Stimulated activated CD8-positive, alpha-beta memory T cell treated with anti-CD3 and anti-CD28 coated beads, Interleukin-15, amount 100 ng/mL, for 48 hours (primary cell): ENCODE measurements at places on chromosomes 13 and 19.

DNA sequence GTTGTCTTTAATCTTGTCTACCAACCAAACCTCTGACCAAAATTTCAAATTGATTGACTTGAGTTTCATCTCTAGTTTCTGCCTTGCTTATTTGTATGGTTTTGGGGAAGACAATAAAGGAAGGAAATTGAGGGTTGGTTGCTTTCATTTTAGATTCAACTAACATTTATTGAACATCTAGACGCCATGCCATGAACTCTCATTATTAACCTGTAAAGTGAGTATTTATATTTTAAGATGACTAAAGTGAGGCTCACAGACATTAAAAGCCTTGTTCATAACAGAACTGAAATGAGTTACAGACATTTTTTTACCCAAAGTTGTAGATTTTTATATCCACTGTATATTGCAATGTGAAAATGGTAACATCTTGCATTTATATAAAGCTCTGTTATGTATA lies 239.3 kb downstream of the LMO7 start:
- DNase-seq: no peak

GRCh38 chr19:37403403-37403802 lies 32.5 kb downstream of the ZNF527 start:
- no peak for DNase-seq

- DNase-seq: no peak
Observed at GRCh38 chr13:40213779-40214178, 452.7 kb downstream of the FOXO1 start.

- DNase-seq: no peak
Observed at GRCh38 chr13:76894401-76895110, 8.4 kb upstream of the KCTD12 start.

DNA sequence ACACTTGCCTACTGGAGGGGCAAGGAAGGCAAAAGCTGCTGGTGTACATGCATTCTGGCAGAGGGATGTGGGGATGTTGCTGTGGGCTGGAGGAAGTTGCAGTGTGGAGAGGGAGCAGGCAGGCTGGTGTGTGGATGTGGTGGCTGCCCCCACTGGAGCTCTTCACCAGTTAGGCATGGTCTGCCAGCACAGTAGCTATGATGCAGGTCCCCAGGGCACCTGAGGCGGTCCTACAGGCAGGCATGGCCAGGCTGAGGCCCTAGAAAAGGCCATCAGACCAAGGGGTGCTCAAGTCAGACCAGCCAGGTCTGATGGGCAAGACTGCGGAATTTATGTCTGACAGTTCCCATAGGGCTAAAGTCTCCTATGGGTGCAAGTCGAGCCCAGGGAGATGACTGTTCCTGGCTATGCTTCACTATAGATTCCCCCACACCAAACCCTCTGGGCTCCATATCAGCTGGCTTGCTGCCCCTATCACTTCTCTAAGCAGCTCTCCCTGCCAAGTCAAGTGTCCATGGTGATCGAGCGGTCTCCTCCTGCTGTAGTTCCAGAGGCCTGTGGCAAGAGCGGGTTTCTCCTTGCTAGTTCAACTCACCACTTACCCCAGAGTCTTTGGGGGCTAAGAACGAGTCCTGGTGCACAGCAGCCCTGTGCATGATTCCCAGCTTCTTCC lies 473.1 kb downstream of the TDRD3 start:
- DNase-seq: no peak

DNA sequence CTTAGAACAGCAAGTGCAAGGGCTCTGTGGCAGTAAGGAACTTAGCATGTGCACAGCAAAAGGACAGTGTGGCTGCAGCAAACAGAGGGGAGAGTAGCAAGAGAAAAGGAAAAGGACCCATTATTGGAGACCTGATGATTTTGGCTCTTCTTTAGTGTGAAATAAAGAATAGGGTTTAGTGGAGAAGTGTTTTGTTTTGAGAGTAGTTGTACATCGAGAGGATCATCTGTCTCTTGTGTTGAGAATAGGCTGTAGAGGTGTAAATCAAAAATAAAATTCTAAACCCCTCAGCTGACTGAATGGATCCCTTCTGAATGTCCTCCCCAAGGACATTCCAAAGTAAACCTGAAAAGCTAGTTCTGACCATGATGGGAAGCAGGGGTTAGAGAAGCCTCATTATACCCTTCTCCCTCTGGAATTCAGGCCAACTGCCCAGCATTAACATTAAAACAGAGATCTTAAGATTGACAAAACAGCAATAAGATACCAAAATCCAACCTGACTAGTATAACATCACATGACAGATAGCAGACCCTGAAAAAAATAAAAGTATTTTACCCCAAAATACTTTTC lies 73.6 kb upstream of the OBI1 start:
- DNase-seq: no peak

DNA sequence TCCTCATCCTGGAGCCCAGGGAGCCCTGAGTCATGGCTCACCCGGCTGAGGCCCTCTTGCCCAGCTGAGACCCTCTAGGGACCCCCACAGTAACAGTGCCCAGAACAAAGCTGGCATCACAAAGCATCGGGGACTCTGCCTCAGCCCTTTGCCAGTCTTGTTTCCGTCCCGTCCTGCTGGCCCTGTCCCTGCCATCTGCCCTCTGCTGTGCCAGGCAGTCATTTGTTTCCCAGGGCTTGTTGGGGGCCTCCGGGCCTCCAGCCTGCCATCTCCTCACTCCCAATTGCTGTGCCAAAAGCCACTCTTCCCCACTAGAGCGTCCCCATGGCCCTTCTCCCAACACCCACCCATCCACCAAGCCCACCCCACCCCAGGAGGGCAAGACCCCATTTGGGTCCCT lies 64.2 kb downstream of the SMARCA4 start:
- DNase-seq: no peak

GRCh38 chr13:46150134-46150693 lies 31.8 kb downstream of the LCP1 start:
- no peak for DNase-seq

DNA sequence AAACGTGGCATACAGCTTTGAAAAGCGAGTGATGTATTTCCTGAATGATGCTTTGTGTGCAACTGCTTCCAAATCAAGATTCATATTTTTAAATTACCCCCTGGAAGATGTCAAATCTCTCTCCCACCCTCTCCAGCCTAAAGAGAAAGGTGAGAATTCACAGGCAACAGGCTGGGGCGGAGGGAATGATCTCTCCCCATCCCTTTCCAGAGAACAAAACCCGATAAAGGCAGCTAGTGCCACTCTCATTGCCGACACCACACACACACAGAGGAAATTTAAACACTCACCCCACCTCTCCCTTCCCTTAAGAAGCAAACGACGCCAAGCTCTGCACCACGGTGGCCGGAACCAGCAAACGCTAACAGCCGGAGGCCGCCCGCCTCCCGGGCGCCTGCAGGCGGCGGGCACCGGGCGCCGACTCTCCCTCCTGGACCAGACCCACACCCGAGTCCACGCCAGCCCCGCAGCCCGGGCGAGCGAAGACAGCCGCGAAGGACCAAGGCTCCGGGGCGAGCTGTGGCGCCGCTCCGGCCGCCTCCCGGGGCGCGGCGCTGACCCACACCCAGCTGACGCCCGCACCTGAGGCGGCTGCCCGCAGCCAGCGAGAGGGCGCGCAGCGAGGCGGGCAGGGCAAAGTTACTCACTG lies 477 bp downstream of the LNX2 start:
- DNase-seq: no peak

DNA sequence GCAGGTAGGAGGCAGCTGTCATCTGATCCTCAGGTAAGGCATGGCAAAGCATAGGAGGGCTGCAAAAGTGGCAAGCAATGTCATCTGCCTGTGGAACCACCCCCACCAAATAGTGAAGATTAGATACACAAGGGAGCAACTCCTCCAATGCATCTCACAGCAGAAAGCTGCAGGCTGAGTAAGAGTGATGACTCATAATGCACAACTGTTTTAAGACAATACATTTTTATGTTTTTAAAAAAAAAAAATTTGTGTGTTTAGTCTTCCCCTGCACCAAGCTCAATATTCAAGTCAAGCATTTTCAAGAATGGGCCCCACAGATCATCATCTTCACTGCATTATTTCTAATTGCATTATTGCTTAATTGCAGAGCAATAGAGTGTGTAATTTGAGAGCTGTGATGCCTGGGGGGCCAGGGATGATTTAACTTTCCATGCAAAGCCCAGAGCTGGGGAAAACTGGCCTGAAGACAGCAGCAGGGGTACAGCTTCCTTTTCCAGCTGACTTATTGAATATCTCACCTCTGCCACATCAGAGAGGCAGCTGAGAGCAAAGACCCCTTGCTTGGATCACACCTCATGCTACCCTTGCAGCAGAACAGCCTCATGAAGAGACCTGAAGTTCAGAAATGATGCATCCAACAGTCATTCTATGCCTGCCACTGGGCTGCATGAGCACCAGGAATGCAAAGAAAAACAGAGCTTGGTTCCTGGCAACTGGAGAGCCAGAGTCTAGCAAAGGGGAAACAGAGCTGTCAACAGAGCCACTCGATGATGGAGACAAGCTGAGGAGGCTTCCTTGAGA lies 22.7 kb upstream of the POP4 start:
- no peak for DNase-seq

- no peak for DNase-seq
Observed at GRCh38 chr13:31209841-31210210, 10.1 kb downstream of the B3GLCT start.

DNA sequence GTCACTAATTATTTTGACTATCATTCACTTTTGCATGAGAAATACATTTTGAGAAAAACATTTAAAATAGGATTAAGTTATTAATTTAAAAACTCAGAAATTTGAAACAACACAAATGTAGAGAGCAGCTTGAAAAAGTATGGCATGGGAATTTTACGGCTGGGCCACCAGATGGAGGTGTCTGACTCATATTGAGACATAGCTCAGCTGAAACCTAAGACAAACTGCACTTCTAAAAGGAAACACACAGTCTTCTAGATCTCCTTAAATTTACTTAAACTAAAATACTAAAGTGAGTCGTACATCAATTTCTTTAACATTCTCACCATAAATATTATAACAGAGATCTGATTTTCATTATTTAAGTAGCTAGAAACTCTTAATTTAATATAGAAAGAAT lies 41.9 kb upstream of the POSTN start:
- no peak for DNase-seq

DNA sequence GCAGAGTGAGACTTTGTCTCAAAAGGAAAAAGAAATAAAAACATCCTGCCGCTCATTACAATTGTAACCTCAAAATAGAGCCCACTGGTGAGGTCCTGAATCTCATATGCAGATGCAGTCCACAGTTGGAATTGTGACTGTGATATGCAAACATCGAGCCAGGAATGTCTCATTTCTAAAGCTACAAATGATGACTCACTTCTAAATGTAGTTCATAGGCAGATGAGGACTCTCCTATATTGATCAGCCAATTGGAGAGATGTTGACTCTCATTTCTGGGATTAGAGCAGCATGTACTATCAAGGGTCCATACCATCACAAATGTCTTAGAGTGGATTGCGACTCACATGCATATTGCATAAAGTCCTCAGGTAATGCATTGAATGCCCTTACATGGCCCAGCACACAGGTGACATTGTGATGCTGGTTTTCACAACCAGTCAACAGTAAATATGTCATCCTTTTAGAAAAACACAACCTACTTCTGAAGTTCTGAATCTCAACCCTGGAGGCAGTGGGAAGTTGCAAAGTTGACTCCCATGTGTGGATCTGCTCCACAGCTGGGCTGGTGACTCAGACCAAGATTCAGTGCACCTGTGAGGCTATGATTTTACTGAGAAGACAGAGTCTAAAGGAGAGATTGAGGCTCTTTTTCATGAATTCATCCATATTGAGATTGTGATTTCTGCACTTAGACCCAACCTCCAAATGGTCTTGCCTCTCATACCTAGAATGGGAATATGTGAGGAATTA lies 16.9 kb upstream of the ZNF254 start:
- DNase-seq: no peak

DNA sequence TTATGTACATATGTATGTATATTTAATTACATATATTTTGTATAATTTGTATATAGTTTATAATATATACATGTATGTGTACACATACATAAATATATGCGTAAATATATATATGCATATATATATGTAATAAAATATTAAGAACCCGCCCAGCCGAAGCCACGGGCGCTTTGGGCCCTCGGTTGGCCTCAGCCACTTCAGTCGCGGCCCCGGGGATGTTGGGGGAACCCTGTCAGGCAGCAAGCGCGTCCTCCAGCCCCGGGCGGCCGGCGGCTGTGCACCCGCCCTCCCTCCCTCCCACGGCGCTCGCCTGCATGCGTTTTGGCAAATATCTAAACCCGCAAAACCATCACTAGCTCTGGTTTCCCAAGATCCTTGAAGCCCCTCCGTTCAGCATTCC lies 7.9 kb upstream of the ZNF606 start:
- no peak for DNase-seq

GRCh38 chr19:40217934-40218890 lies at the start of gene TTC9B:
Gene TTC9B (minus strand): TSS chr19:40218384. CDS start chr19:40218381, 3 bp downstream.
- peak; percentile 21 for DNase-seq

GRCh38 chr19:10149427-10149826 lies 29.7 kb upstream of the EIF3G start:
- DNase-seq: no peak

DNA sequence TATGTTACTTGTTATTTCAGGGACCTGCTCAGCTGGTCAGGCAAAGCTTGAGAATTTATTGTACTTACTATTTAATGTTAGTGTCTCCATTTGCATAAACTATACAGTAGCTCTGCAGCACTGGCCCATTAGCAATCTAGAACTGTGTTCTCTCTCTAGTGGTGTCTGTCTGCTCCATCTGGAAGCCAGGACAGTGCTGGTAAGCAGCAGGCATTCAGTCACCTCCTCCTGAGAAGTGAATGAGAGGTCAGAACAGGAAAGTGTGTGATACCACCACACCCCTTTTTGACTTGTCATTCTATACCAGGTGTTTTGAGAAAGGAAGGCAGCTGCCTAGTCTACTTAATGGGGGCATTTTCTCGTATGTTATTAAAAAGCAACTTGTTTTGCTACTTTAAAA lies 3.9 kb downstream of the COG3 start:
- no peak for DNase-seq

GRCh38 chr13:105153611-105154010 lies 1381.9 kb downstream of the EFNB2 start:
- DNase-seq: no peak

GRCh38 chr19:15199661-15200552 lies 888 bp downstream of the NOTCH3 start:
- no peak for DNase-seq

DNA sequence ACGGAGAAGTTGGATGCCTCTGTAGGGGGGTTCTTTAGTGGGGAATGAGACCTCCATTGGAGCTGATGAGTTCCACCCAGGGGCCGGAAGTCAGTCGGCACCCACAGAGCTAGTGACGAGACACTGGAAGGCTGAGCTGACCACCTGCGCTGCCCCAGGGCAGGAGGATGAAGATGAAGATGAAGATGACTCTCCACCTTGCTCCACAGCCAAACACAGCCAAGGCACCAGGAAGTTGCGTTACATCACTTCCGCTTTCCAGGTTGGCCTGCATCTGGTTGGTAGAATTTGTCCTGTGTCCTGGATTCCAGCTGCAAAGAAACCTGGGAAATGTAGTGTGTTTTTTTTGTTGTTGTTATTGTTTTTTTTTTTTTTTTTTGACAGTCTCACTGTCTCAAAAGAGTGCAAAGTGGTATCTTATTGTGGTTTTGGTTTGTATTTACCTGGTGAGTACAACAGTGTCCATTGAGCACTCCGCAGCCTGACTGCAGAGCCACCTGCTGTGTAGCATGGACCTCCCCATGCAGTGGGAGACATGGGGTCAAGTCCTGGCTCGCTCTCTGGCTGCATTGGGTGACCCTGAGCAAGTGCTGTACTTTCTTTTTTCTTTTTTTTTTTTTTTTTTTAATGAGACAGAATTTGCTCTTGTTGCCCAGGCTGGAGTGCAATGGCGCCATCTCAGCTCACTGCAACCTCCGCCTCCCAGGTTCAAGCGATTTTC lies 1.9 kb downstream of the TBC1D17 start:
- no peak for DNase-seq
